ENCODE measurements at places on chromosomes 1 and 21.
A peak's percentile ranks its signal among the peaks of the same experiment; 100 is the strongest.

- DNase-seq = no peak
Observed at GRCh38 chr1:204564835-204565234, 48.6 kb downstream of the MDM4 start.

DNA sequence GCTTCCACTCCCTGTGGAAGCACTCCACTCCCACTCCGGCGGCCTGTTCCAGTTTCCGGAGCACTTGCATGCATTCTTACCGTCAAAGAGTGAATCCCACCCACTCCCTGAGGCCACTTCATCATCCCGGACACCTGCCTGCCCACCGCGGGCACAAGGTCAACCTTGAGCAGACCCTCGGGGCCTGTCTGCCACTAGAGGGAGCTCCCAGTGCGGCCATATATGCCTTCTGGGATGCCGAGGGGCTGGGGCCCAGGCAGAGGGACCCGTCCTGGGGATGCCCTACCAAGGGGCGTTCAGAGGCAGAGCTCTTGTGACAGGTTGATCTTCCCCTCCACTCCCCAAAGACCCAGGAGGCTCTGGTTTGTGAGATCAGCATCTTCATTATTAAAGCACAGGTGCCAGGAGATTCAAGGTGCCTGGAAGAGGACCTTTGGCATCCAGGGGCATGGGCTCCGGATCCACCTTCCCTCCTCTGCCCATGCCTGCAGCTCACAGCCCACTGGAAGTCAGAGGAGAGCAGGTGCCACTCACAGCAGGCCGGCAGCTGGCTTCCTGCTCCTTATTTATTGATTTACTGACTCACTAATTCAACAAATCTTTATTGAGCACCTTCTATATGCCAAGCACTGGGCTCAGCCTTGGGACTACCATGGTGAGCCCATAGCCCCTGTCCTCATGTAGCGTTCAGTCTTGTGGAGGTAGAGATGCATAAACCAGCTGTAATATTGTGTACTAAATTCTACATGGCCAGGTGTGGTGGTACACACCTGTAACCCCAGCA lies 47.3 kb downstream of the UBIAD1 start:
- DNase-seq = peak; percentile 16

DNA sequence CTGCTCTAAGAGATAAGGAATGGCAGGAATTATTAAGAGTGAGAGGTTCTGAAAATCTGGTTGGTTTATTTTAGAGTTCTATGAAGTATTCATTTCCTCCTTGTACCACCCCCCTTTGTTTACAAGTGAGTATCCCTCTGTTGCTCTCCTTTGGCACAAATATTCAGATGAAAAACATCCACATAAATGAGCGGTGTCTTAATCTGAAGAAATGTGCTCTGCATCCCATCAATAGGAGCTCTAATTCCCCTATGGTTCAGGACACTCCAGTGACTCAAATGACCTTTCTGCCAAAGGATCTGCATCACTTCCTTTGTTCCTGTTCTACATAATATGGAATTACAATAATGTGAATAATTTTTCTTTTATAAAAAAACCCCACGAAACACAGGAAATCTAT lies 16.6 kb downstream of the DDAH1 start:
- DNase-seq = no peak

DNA sequence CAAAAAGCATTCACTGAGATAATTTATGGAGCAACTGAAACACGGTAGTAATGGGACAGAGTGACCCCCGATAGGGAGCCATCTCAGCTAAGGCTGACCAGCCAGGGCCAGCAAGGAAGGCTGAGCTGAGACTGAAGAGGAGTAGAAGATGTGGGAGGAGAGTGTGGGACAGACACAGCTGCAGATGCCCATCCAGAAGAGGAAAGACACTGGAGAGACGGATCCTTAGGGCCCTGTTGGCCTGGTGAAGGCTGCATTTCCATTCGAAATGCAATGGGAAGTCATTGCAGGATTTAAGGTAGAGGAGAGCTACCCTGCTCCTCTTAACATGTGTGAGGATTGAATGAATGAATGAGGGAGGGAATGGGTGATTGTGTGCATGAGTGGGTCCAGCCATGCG lies 44.0 kb upstream of the LRP8 start:
- DNase-seq = no peak
